Inflammatory macrophage treated with lipopolysaccharide for 1 hour (primary cell): ENCODE measurements at places on chromosomes 3 and 15.

DNA sequence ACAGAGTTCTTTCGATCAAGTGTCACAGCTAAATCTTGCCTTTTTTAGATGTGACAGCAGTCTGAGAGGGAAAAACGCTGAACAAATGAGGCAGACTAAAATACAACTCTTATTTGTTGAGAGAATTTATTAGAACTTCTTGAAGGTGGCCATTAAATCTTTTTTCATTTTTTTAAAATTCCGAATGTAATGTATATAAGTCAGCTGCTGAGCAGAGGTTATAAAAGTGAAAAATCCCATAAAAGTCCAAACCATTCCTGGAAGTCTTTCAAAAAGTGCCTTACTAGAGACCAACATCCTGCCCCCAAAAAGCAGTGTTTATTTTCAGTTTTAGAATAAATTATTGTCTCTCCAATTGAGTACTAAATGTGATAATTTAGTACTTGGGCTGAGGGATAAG, 3.1 kb downstream of the TSEN2 start:
- no peak for DNase-seq

GRCh38 chr3:183401678-183402077, 26.7 kb downstream of the MCF2L2 start:
- no peak for DNase-seq

- DNase-seq, result no peak
Observed at GRCh38 chr3:167863811-167864551, 128.5 kb downstream of the SERPINI1 start.

GRCh38 chr3:172658344-172659245, 52.3 kb downstream of the NCEH1 start:
- DNase-seq, result no peak

- peak; percentile 80 for DNase-seq
Observed at GRCh38 chr3:98343647-98344507, 9.8 kb upstream of the OR5K4 start.

GRCh38 chr15:71957026-71957425, 146.7 kb downstream of the NR2E3 start:
- no peak for DNase-seq

- DNase-seq, result no peak
Observed at GRCh38 chr3:128151758-128152274, 1.5 kb upstream of the EEFSEC start.

- DNase-seq, result no peak
Observed at GRCh38 chr3:134038071-134038491, 8.4 kb upstream of the SLCO2A1 start.
